Stimulated activated CD4-positive, alpha-beta T cell treated with anti-CD3 and anti-CD28 coated beads, Interleukin-2, amount 100 ng/mL, for 24 hours (primary cell): ENCODE measurements at places on chromosomes 12 and 14.
A peak's percentile ranks its signal among the peaks of the same experiment; 100 is the strongest.

DNA sequence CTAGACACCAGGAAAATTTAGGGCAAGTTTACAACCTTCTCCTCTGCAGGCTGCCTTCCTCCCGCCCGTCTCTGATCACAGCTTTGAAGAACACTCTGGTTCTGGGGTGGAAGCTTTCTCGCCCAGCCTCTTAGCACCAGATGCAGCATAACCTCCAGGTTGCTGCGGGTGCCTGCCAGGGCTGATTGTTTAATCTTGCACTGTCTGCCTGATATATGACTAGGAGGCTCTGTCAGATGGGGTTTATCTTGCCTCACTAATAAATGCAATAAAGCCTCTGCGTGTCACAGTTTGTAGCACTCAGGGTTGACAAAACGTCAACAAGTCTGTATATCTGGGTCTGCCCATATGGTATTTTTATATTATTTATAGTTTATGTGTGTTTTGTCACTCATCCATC is 388.2 kb downstream of the FUT8 start:
- DNase-seq = no peak

- DNase-seq = no peak
Measured at GRCh38 chr14:24253936-24254335, 9.0 kb downstream of the TGM1 start.

GRCh38 chr12:47574252-47575021 is 131.4 kb downstream of the RPAP3 start:
- DNase-seq = no peak

DNA sequence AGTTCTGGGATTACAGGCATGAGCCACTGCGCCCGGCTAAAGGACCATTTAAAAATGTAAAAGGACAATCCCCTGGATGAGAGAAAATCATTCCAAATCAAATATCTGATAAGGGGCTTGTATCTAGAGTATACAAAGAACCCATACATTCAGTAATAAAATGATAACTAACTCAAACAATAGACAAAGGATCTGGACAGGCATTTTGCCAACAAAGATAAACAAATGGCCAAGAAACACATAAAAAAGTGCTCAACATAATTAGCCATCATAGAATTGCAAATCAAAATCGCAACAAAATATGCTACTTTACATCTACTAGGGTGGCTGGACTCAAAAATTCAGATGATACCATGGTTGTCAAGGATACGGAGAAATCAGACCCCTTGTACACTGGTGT is 8.5 kb upstream of the BICD1 start:
- DNase-seq = no peak

- peak; percentile 25 for DNase-seq
Measured at GRCh38 chr12:28872654-28873268, 276.3 kb upstream of the FAR2 start.

DNA sequence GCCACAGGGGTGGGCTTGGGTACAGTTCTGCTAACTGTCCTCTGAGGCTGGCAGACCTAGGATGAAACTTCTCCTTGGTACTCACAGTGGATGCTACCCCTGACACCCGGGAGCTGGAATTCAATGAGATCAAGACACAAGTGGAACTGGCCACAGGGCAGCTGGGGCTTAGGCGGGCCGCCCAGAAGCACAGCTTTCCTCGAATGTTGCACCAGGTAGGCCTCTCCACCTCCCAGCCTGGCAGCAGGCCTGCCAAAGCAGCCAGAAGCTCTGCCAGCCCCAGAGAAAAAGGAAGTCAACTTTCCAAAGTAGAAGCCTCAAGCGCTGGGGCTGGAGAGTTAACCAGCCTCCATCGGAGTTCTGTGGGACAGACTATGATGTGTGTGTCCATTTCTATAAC is 2.4 kb upstream of the NRL start:
- DNase-seq = no peak

- no peak for DNase-seq
Measured at GRCh38 chr12:68812553-68813241, 4.7 kb downstream of the MDM2 start.
